ENCODE measurements at places on chromosomes 3 and 15.

GRCh38 chr15:55694652-55695150 lies 48.3 kb downstream of the PRTG start:
- no peak for DNase-seq

GRCh38 chr3:24450160-24450907 lies 44.3 kb downstream of the THRB start:
- no peak for DNase-seq

DNA sequence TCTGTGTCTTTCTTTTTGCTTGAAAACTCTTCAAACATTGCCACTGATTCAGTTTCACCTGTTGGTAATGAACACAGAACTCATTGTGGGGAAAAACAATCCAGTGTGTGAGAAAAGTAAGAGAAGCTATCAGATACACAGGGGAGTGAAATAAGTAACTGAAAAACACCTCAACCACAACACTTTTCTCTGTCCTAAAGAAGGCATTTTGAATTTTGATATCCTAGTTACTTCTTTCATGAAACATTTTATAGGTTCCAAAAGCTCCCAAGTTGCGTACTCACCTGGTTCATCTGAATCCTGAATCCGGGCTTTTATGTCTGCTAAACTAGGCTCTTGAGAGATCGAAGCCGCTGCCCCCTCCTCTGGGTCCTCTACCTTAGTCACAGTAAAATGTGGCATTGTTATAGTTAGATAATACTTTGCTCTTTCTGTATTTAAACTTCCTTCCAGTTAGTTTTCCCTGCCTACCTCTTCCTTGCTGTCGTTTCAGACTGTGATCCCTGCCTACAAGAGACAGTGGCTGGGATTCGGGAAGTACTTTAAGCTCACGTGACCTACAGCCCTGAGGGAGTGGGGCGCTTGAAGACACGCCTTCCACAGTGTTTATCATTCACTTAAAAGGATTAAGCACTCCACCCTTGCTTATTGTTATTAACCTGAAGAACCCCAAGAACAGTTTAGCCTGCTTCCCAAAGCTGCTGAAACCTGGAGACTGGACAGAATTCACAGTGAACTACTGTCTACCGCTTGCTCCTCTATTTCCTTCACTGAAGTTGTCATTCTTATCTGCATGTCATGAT lies 19.1 kb downstream of the SLC12A6 start:
- no peak for DNase-seq

DNA sequence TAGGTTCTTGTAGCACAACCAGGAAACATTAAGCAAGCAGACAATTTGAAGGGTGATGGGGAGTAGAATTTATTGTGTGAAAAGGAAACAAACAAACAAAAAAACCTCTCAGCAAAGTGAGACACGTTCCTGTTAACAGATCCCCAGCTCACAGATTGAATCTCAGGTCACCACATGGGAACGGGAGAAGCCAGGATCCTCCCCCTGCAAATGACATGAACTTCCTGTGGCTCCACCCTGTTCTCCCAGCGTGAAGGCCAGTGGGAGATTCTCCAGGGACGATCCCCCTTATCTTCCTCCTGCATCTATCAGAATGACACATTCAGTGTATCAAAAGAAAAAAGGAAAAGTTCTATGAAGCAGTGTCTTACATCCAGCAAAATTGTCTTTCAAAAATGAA lies 1488.1 kb downstream of the OTOL1 start:
- DNase-seq: no peak

- DNase-seq: no peak
Measured at GRCh38 chr3:139808201-139808600, 126.8 kb upstream of the CLSTN2 start.

DNA sequence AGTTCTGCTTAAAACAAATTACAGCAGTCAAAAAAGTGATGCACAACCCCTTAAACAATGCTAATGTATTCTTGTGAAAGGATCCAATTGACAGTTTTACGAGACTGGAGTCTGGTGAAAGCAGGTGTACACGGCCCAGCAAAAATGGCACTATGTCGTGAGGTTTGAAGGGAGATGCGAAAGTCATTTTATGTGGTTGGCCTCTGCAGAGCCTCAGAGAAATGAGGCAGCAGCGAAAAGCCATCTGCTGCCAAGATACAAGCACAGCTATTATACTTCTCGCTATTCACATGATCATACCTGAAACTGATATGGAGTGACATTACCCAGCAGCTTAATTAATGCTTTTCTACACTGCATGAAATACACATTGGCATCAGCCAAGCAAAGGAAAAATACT lies 36.4 kb downstream of the MECOM start:
- no peak for DNase-seq

DNA sequence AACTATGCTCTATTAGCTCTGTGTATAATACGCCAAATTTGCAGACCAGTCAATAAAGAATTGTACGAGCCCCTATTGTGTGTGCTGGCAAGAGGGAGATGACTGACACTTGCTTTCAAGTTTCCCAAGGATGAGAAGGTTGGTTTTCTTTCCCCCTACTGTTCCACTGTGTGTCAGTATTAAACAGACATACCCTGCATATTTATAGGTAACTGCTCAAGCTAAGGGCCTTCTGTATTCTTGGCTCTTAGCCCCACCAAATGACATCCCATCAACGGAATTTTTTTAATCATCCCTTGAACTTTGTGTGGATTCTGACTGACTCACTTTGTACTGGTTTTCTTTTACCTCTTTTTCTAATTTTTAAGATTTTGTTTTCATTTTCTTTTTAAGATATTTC lies 60.6 kb upstream of the GYG1 start:
- DNase-seq: no peak

- no peak for DNase-seq
Measured at GRCh38 chr3:43583481-43583880, 38.3 kb downstream of the ANO10 start.

DNA sequence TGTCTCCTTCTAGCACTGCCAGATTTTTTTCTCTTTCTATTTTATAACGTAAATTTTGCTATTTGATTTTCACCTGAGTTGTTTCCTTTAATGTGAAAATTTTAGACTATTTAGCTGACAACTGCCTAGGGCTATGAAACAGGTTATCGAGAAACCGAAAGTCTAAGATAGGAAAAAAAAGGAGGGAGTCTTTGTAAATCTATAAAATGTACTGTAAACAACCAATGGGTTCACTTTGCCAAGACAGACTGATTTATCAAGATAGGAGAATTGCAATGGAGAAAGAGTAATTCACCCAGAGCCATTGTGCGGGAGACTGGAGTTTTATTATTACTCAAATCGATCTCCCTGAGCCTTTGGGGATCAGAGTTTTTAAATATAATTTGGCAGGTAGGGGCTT lies 50.0 kb downstream of the TM4SF18 start:
- no peak for DNase-seq

- no peak for DNase-seq
Measured at GRCh38 chr3:182325213-182325950, 467.9 kb upstream of the ATP11B start.
